ENCODE measurements at places on chromosomes 2 and 18. TPM values are rescaled to one million over a fixed set of nuclear protein-coding genes. Genes with fewer than 3 reads are reported as not detected.

GRCh38 chr2:102286041-102286440, 25.3 kb upstream of the IL1RL1 start:
- no peaks in the 10 kb centered on the region for H3K4me1 ChIP-seq
- no peak overlapping the region for H3K27ac ChIP-seq
- no peak for DNase-seq

The TMEM17 gene
- total RNA-seq = 3.6 TPM

DNA sequence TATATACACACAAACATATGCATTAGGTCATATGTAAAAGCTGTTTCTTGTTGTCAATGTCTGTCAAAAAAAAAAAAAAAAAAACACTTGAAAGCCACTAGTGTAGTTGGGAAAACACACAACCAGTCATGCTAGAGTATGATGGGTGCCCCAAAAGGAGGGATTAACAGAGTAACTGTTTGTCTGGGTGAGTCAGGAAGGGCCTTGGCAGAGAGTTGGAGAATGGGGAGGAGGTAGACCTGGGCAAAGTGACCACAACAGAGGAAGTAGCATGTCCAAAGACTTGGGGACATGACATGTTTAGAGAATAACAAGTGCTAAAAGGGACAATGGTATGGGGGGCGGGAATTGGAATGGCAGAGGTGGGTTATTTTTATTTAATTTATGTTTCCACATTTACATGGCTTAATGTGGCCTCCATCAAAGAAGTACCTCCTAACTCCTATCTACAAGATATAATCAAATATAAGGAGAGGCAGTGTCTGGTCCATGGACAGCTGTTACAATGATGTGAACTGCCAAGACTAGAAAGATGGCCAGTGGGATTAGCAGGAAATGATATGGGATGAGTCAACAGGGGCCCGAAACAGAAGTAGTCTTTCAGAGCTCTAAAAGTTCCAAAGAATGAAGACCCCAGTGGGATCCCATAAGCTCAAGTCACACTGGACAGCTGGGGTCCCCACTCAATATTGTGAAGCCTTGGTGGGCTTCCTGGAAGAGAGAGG, 99.9 kb upstream of the ZFP36L2 start:
- no peak overlapping the region for H3K4me3 ChIP-seq
- no peak overlapping the region for H3K27ac ChIP-seq
- no peaks in the 10 kb centered on the region for H3K27me3 ChIP-seq
- peaks cover 10% of the 10 kb centered on the region for H3K4me1 ChIP-seq
- H3K36me3 ChIP-seq = no peaks in the 10 kb centered on the region

The CRYGB gene
- total RNA-seq = not detected

GRCh38 chr2:166060191-166060590, 67.6 kb downstream of the SCN1A start:
- H3K4me3 ChIP-seq = no peak overlapping the region
- no peaks in the 10 kb centered on the region for H3K4me1 ChIP-seq
- no peaks in the 10 kb centered on the region for H3K27me3 ChIP-seq
- no peak overlapping the region for H3K27ac ChIP-seq
- no peak for DNase-seq

- no peak overlapping the region for H3K4me3 ChIP-seq
- H3K27ac ChIP-seq = no peak overlapping the region
- no peaks in the 10 kb centered on the region for H3K27me3 ChIP-seq
- peaks cover 1% of the 10 kb centered on the region for H3K4me1 ChIP-seq
- H3K36me3 ChIP-seq = no peaks in the 10 kb centered on the region
Measured at GRCh38 chr2:134225841-134226240, 28.0 kb upstream of the MGAT5 start.

DNA sequence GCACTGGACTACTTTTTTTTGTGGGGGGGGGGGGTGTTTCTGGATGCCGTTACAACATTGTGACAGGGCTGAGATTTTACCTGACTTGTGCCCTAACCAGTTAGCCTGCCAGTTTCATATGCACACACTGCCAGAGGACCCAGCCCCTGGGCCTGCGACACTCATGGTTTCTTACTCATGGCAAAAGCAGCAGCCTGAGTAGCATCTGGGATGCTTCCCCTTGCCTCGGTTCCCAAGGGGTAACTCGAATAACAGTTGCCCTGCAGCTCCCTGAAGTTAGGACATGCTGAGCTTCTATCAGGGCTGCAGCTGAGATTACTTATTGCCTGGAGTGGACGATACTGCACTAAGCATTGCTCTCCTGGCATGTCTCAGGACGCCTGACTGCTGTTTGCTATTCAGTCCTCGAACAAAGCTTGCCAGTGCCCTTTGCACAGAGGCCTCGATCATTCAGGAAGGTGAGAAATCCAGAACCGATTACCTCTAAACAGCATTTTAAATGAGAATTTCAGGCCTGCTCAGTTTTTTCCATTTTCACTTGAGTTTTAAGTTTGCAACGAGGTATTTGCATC, 47.9 kb downstream of the TRPM8 start:
- no peak overlapping the region for H3K4me3 ChIP-seq
- no peak for DNase-seq
- no peak overlapping the region for H3K27ac ChIP-seq

GRCh38 chr18:65761636-65762295, 11.0 kb downstream of the CDH7 start:
- no peaks in the 10 kb centered on the region for H3K36me3 ChIP-seq
- no peak overlapping the region for H3K4me3 ChIP-seq
- H3K27me3 ChIP-seq = no peaks in the 10 kb centered on the region
- peak; percentile 1 for DNase-seq
- no peaks in the 10 kb centered on the region for H3K4me1 ChIP-seq

The FNDC4 gene
- total RNA-seq = 142 TPM

The TOGARAM2 gene
- total RNA-seq = 1.1 TPM

DNA sequence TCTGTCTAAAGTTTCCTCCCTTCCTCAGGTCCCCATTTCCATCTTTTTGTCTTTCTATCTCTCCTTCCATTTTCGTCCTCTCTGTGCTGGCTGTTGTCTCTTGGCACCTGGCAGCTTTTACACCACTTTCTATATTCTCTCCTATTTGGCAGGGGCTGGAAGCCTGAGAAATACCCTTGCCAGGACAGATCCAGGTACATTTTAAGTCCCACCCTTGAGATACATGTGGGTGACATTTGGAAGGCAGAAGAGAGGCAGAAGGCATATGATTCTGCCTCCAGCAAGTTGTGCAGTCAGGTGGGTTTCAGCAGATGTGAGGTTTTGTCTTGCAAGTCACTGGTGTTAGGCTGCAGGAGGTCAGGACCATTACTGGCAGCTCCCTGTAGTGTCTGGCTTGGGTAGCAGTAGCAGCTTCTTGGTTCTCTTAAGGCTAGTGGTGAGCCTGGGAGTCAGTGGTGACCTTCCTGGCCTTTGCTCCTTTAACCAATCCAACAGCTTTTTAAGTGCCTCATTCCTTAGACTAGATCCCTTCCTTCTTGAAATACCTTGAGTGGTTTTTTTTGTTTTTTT, 90.1 kb downstream of the CAPN13 start:
- no peak overlapping the region for H3K27ac ChIP-seq
- no peak overlapping the region for H3K4me3 ChIP-seq
- peaks cover 5% of the 10 kb centered on the region for H3K27me3 ChIP-seq
- H3K4me1 ChIP-seq = no peaks in the 10 kb centered on the region

DNA sequence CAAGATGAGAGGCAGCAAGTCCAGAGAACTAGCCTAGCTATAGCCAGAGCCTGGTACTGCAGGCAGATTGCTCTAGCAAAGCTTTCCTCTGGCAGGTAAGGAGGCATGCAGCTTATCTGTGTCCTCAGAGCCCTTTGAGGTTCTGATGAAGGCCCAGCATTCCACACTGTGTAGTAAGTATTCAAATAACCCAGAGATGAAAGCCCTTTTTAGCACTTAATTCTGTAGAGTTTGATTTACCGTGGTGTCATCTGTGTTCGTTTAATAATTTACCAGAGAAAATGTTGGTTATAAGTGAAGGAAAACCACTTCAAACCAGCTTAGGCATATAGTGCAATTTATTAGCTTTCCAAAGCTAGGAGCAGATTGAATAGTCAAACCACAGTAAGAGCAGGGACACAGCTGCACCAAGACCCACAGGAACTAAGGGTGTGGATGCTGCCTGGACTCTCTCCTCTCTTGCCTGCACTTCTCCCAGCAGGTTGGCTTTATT, 226.6 kb downstream of the BABAM2 start:
- H3K4me1 ChIP-seq = no peaks in the 10 kb centered on the region
- H3K4me3 ChIP-seq = no peak overlapping the region
- no peak for DNase-seq
- H3K27ac ChIP-seq = no peak overlapping the region
- H3K36me3 ChIP-seq = no peaks in the 10 kb centered on the region

DNA sequence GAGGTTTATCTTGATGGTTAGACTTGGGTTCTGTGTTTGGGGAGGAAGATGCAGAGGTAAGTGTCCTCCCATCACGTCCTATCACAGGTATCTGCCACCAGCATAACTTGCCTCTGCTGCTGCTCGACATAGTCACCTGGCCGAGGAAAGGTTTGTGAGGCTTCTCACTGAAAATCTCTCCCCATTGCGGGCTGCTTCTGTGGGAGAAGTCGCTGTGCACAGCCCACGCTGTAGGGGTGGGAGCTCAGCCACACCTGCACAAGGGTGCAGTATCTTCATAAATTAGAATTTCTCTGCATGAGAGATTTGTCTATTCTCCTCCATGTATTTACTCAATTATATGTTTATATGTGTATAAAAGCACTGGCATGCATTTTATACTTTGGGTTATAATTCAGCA, 415.7 kb upstream of the MYT1L start:
- no peak overlapping the region for H3K27ac ChIP-seq
- no peaks in the 10 kb centered on the region for H3K36me3 ChIP-seq
- peaks cover 4% of the 10 kb centered on the region for H3K4me1 ChIP-seq
- H3K27me3 ChIP-seq = no peaks in the 10 kb centered on the region
- no peak overlapping the region for H3K4me3 ChIP-seq

The SIX3 gene
- total RNA-seq = not detected

The MC4R gene
- 0.61 TPM for total RNA-seq

- H3K4me1 ChIP-seq = peaks cover 27% of the 10 kb centered on the region
- H3K36me3 ChIP-seq = no peaks in the 10 kb centered on the region
- no peak overlapping the region for H3K4me3 ChIP-seq
- peak; percentile 61 for DNase-seq
- H3K27me3 ChIP-seq = no peaks in the 10 kb centered on the region
Measured at GRCh38 chr2:217742276-217742675, 260.5 kb downstream of the TNS1 start.

DNA sequence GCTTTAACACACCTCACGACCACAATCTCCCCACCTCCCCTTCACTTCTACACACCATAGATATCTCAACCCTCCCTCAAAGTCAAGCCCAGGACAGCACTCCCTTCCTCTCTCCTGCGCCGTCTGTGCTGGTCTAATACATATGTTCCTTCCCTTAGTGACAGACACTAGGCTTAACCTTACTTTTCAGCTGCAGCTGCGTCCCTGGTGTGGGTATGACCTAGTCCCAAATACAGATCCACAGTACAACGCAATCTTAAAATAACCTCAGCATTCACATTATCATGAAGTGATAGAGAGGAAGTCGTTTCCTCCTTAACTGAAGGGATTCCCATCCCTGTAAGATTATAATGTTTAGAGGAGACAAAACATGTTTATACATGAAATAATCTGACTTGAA, 192.7 kb upstream of the TANK start:
- DNase-seq = no peak
- no peaks in the 10 kb centered on the region for H3K36me3 ChIP-seq
- no peak overlapping the region for H3K27ac ChIP-seq
- H3K27me3 ChIP-seq = no peaks in the 10 kb centered on the region
- peaks cover 7% of the 10 kb centered on the region for H3K4me1 ChIP-seq

DNA sequence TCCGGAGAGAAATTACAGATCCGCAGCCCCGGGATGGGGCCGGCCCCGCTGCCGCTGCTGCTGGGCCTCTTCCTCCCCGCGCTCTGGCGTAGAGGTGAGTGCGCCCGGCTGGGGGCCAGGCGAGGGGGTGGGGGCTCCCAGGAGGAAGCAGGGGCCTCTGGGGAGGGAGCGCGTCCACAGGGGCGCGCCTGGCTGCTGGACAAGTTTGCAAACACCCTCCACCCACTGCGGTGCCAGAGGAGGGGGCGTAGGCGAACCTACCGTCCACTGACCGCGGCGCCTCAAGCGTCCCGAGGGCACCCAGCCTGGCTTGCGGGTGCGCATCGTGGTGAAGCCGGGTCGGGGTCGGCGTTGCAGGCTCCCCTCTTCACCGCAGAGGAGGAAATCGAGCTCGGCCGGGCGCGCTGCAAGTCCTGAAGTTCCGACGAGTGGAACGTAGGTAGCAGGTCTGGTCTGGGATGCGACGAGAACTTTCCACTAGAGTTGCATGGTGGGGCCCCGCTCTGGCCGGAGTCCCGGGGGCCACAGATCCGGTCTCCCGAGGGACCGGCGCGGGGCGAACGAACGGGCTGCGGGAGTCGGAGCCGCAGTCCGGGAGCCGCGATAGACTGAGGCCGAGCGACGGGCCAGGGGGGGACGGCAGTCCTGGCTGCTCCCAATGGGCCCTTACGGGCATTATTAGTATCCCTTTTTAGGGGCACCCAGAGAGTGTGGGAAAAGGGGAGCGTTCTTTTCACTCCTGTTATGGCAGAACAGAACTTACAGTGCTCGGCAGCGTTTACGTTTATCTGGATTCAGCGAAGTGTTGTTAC, 502 bp downstream of the MERTK start:
- H3K4me1 ChIP-seq = no peaks in the 10 kb centered on the region
- peak overlapping the region; percentile 90 for H3K4me3 ChIP-seq
- DNase-seq = no peak
- no peaks in the 10 kb centered on the region for H3K27me3 ChIP-seq
- H3K36me3 ChIP-seq = peaks cover 6% of the 10 kb centered on the region

GRCh38 chr18:49723648-49724180, 89.6 kb downstream of the ACAA2 start:
- DNase-seq = no peak
- H3K36me3 ChIP-seq = no peaks in the 10 kb centered on the region
- no peak overlapping the region for H3K4me3 ChIP-seq
- H3K27me3 ChIP-seq = no peaks in the 10 kb centered on the region

GRCh38 chr18:57644540-57644939, 22.9 kb upstream of the NARS1 start:
- H3K27me3 ChIP-seq = no peaks in the 10 kb centered on the region
- H3K27ac ChIP-seq = no peak overlapping the region
- no peak overlapping the region for H3K4me3 ChIP-seq
- peaks cover 3% of the 10 kb centered on the region for H3K4me1 ChIP-seq

DNA sequence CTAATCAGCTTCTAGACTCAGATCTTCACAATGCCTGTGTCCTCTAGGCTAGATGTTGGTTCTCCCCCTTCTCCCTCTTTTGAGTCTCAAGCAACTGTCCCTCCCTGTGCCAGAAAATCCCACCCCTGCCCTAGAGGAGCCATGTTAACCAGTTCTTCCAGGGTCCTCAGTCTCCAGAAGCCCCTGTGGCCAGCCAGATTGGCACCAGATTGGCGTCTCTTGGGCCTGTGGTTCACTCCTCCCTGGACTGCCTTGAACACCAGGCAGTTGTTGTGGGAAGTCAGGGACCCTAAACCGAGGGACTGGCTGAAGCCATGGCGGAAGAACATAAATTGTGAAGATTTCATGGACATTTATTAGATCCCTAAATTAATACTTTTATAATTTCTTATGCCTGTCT, 36.6 kb downstream of the CYP26B1 start:
- H3K36me3 ChIP-seq = no peaks in the 10 kb centered on the region
- DNase-seq = no peak
- H3K27ac ChIP-seq = no peak overlapping the region
- H3K4me1 ChIP-seq = no peaks in the 10 kb centered on the region
- H3K27me3 ChIP-seq = no peaks in the 10 kb centered on the region

The EVX2 gene
- not detected for total RNA-seq

The ASIC4 gene
- 0.44 TPM for total RNA-seq

The SYT4 gene
- total RNA-seq = 5.4 TPM

GRCh38 chr2:100010606-100011005, 131.8 kb downstream of the AFF3 start:
- no peak overlapping the region for H3K4me3 ChIP-seq
- DNase-seq = no peak
- H3K36me3 ChIP-seq = no peaks in the 10 kb centered on the region

- DNase-seq = no peak
- no peaks in the 10 kb centered on the region for H3K27me3 ChIP-seq
- no peak overlapping the region for H3K27ac ChIP-seq
Measured at GRCh38 chr18:43578706-43579105, 301.4 kb upstream of the SYT4 start.

The RAD51AP2 gene
- not detected for total RNA-seq

Measured in adrenal gland (tissue), 19 donors.